ENCODE measurements at places on chromosomes 2 and 18.

GRCh38 chr2:232750135-232750671, 26.2 kb downstream of the KCNJ13 start:
- no peak for DNase-seq

DNA sequence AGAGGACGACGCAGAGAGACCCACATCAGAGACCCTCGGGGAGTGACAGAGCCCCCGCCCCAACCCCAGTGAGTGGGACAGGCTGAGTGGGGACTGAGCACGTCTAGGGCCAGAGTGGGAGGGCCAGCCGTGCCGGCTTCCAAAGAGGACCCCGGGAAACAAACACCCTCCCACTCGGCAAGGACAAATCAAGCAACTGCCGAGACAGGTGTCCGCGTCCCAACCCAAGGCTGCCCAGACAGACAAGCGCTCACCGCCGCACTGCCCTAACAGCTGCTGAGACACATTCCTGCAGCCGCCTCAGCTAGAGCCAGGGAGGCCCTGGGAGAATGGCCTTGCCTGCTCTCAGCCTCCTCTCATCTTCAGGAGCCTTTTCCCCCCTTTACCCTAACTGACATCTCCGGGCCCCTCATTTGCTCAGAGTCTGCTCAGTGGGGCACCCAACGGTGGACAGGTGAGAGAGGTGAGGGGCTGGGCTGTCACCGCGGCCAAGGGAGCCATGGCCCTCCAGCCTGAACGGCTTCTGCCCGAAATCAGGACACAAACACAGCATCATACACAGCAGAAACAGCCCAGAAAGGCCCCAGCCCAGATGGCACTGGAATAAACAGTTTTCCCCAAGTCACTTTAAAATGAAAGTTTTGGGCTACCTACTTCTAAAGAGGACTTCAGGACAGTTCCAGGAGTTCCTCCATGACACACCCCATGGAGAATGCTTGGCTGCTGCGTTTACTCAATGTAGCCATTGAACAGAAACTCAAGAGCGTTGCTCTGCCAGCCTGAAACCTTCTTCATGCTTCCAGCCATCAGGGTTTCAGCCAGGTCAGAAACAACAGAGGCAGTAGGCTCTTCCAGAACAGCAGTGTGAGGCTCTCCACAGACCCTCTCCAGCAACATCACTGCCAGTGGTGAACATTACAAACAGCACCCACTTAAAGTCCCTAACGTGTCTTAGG, 23.6 kb downstream of the SLC66A2 start:
- peak; percentile 17 for DNase-seq

- DNase-seq: no peak
These were observed 82.0 kb upstream of the CCDC195 start for GRCh38 chr2:224798180-224798579.

DNA sequence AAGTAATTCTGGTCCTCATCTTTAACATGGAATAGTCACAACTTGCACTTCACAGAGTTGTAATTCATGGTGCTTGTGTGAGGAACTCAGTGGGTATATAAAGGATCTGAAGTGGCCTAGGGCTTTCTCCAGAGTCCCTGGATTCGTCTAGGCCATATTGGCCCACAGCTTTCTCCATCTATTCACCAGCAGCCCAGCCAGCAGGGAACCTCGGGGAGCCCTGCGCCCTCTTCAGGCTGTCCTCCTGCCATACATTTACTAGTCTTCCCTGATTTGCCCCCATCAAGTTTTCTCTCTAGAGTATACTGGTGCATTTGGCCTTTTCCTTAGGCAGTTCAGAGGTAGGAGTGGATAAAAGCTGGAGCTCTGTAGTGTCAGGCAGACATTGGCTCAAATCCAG, 278.3 kb downstream of the MYCN start:
- no peak for DNase-seq

GRCh38 chr2:120540719-120541552, 194.7 kb upstream of the GLI2 start:
- no peak for DNase-seq

DNA sequence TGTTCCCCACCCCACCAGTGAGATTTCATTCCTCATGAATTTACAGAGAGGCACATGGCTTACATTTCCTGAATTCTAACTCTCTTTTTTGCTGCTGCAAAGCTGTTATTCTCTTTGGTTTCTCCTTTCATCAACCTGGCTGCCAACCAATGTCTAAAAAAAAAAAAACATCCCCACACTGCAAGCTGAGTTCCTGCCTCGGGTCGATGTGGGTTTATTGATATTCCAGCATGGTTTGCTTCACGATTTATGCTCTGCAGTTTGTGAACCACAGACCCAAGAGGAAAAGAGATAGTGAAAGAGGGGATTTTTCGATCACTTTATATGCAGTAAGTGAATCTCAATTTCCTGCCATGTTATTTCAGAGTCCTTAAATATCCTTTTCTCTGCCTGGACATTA, 363.6 kb downstream of the LPIN1 start:
- no peak for DNase-seq

GRCh38 chr2:60354713-60355112, 198.7 kb downstream of the BCL11A start:
- no peak for DNase-seq

- DNase-seq: peak; percentile 65
These were observed 845 bp upstream of the CDC42EP3 start for GRCh38 chr2:37672104-37672869.

DNA sequence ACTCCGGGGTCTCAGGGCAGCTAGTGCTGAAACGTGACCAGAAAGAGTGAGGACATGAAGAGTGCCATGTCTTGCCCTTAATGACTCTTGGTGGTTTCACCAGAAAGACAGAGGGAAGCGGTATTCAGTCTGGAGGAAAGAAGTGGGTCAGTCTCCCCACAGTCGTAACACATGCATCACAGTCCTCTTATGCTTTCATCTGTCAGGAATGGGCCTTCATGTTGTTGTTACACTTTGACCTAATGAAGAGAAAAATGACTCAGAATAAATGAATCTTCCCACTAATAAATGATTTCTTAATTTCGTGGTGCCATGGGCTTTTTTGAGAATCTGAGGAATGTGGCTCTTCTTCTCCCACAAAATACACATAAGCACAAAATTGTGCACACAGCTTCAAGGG, 103.2 kb downstream of the SLC8A1 start:
- DNase-seq: no peak

DNA sequence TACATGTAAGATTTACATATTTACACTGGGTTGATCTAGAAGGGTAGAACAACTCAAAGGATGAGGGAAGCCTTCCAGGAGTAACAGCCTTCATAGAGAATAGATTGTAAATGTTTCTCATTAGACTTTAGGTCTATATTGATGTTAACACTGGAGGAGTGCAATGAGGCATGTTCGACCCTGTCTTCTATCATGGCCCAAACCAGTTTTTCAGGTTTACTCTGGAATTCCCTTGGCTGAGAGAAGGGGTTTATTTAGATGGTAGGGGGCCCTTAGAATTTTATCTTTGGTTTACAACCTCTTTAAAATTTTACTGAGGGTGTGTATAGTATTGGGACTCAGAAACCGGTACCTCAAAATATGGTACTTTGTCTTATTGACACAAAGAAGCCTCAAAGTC, 634.9 kb upstream of the PIK3C3 start:
- no peak for DNase-seq

DNA sequence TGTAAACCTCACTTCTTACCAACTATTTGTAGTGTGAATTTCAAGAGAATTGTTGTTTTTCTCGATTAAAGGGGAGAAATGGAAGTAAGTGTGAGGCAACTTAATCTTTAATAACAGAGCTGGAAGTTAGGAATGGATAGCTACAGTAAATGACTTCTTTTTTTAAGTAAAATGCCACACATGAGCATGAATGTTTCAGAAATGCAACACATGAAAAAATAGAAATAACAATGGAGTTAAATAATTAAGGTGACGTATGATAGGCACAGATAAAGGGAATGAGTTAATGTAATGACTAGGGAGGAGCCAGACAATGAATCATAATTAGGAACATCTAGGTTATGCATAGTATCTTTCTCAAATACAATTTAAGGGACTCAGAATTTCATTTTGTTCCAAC, 3.4 kb downstream of the REL start:
- no peak for DNase-seq

DNA sequence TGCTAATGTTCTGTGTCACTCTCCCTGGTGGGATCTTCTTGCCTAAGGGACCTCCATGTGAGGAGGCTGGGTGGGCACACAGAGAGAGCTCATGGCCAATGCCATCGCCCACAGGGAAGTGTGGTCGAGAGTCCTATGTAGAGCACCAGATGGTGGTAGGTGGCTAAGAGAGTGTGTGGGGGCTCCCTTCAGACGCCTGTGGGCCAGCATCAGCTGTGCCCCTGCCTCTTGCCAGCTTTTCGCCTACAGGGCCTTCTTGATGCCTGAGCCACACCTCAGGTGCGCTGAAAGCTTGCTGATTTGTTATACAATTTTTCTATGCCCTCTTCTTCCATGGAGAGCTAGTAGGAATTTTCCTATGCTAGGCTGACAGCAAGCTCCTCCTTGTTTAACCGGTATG, 38.3 kb downstream of the LRRTM1 start:
- no peak for DNase-seq

DNA sequence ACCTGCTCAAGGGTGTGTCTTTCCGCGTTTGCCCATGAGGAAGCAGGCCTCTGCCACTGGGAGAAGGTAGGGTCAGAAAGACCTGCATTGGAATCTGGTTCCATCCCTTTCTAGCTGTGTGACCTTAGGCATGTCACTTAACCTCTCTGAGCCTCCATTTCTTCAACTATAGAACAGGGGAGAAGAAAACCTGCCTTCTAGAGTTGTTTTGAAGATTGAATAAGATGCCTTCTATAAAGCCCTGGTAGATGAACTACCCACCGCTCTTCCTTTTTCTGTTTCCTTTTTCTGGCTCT, 507 bp downstream of the NAT8 start:
- DNase-seq: no peak

GRCh38 chr2:15504882-15505663, 56.1 kb downstream of the NBAS start:
- no peak for DNase-seq

DNA sequence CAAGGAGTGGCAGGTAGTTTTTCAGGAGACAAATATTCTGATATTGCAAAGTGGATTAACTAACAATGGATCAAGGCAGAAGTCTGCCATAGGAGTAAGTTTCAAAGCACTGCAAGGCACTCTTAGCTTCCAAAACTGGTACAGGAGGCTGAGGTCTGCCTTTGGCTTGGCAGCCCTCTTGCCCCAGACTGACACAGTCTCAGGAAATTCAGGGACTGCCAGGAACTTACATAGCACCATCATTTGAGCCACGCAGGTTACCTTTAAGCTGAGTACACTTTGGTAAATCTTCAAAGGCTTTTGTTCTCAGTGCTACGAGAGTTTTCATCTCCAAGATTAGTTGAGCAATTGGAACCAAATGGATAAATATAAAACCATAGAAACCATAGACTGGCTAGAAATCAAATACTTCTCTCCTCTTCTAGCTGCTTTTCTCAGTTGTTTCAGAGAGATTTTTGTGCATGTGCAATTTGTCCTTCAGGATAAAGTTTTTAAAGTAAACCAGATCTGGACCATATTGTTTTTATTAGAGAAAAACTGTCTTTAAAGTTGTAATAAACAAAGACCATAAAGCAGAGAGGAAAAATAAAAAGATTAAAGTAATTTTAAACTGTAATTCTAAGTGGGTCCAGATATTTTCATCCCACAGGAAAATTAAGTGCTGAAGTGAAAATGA, 18.8 kb downstream of the ANKRD29 start:
- DNase-seq: no peak

DNA sequence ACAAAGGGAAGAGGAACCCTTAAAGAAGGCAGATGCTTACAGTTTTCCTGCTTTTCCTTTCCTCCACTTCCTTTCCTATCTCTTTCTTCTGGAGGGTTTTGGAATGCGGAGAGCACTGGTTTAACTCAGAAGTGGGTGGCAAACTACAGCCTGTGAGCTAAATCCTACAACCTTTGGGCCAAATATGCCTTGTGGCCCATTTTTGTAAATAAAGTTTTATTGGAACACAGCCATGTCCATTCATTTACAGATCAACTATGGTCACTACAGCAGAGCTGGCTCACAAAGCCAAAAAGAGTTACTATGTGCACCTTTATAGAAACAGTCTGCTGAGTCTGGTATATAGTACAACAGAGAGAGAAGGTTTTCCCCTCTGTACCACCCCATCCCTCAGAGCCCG, 69.1 kb downstream of the CCDC93 start:
- no peak for DNase-seq

- no peak for DNase-seq
These were observed 42.9 kb downstream of the SH3BP4 start for GRCh38 chr2:234994438-234995321.

DNA sequence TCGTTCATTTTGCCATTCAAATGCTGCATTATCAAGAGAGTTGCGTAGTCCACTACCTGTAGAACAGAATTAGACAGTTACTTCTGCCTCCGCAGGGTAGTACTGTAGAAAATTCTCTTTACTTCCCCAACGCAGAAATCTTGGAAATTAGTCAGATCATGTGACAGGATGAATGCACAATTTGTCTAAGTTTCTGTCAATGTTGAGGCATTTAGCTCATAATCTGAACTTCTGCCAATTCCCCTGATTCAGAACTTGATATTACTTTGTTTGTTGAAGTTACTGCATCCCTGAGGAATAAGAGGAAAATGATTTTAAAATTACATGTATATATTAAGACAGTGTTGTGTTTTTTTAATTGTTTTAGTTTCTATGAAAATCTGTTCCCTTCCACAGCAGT, 83.4 kb downstream of the TTC27 start:
- DNase-seq: no peak

GRCh38 chr2:45435316-45435715, 175.8 kb downstream of the SRBD1 start:
- no peak for DNase-seq

GRCh38 chr18:3840766-3841165, 390.8 kb downstream of the TGIF1 start:
- DNase-seq: no peak

DNA sequence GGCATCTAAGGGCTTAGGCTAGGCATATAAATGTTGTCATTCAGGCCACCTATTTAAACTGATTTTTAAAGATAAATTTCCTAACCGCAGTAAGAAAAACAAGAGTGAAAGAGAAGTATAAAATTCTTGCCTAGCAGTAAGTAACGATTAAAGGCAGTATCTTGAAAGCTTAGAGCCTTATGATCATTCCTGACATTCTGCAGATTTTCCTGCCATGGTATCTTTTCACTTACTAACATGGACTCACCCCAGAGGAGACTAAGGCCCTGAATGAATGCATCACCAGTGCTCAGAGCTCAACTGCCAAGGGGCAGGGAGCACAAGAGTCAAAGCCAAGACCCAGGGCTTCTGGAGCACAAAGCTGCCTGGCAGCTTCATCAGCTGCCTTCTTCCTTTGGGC, 133.1 kb downstream of the GCA start:
- no peak for DNase-seq

DNA sequence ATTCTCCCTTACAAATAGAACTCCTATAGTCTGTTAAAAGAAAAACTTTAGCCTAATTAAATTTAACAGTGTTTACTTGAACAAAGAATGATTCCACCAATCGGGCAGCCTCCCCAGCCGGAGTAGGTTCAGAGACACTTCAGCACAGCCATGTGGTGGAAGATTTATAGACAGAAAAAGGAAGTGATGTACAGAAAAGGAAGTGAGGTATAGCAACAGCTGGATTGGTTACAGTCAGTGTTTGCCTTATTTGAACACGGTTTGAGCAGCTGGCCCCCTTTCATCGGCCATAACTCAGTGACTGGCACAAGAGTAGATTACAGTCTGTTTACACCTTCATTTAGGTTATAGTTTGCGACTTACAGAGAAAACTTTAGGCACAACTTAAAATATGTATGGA, 2.1 kb upstream of the SKA1 start:
- DNase-seq: no peak

Measured in activated CD4-positive, CD25-positive, alpha-beta regulatory T cell treated with anti-CD3 and anti-CD28 coated beads, Interleukin-2, amount 50 U/mL, for 72 hours (primary cell).